ENCODE measurements at places on chromosomes 6 and 20. TPM values are rescaled to one million over a fixed set of nuclear protein-coding genes. Genes with fewer than 3 reads are reported as not detected.

The VNN1 gene
- total RNA-seq = 0.13 TPM

GRCh38 chr20:20498076-20498861 is 130.4 kb downstream of the INSM1 start:
- DNase-seq = no peak

DNA sequence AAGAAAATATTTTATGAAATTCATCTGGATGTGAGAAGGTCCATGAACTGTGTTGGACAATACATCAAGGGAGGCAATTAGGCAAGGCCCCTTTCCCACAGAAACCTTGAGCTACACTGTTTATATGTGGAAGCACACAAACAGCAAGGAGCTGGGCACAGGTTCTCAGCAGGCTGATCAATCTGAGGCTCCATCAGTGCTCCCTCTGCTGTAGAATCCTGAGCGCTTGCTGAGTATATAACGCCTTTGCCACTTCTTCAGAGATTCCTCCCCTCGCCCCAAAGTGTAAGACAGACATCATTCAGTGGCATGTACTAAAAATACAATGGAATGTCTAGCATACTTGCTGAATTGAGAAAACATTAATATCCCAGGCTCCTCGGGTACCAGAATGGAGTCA is 146.9 kb downstream of the PRKN start:
- DNase-seq = no peak

The DEF6 gene
- total RNA-seq = 26.0 TPM

DNA sequence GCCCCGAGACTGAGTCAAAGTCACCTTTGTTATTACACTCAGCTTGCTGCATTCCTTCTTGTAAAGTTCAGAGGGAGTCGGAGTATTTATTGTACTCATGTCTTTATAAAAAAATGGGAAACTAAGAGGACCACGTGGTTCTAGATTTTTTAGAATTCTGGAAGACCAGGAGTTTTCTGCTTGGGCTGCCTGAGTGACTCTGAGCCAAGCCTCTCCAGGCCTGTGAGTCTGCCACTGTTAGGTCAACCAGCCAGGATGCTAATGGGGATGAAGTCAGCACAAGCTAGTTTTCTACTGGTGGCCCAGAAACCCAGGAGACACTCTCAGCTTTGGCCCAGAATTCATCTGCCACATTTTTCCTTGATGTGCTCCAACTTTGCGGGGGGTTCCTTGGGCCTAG is 453.5 kb upstream of the SULF2 start:
- DNase-seq = no peak

The CST2 gene
- total RNA-seq = not detected

GRCh38 chr6:43798688-43799444 is 28.9 kb downstream of the VEGFA start:
- peak; percentile 78 for DNase-seq

DNA sequence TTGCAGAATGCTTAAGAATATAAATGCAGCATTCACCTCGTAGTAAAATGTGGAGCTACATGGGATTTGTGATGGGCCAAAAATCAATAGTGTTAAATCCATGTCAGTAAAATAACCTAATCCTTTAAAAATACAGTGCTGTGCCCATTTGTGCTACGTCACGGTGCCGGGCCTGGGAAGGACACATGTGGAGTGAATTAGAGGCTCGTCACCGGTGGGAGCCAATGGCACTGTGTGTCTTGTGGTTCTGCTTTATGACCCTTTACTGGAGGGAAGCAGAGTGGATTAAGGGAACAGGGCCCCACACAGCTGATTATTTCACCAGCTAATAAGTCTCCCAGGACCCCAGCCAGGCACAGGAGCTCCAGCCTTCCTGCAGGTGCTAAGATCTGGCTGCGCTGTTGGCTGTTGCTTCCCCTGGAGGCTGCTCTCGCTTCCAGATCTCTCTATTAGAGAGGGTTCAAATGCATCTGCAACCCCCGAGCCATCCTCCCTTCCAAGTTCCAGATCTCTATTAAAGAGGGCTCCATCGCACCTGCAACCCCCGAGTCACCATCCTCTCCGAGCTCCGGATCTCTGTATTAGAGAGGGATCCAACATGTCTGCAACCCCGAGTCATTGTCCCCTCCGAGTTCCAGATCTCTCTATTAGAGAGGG is 405.8 kb downstream of the CDH4 start:
- no peak for DNase-seq

The LEMD2 gene
- total RNA-seq = 62.6 TPM

DNA sequence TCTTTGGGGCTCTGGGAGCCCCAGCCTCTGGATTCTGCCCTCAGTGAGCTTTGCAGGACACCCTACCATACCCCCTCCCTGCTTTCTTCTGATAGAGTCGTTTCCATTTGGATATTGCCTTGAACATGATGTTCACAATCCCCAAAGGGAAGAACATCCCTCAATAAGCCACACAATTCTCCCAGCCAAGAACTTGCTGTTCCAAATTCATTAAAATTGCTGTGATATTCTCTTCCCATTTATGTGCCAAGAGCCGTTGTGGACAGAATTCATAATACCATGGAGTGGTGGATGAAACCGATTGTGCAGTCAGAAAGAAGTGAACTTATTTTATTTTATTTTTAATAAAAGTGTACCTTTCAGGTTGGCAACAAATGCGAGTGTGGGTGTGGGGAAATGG is 95.8 kb downstream of the DHX35 start:
- no peak for DNase-seq

DNA sequence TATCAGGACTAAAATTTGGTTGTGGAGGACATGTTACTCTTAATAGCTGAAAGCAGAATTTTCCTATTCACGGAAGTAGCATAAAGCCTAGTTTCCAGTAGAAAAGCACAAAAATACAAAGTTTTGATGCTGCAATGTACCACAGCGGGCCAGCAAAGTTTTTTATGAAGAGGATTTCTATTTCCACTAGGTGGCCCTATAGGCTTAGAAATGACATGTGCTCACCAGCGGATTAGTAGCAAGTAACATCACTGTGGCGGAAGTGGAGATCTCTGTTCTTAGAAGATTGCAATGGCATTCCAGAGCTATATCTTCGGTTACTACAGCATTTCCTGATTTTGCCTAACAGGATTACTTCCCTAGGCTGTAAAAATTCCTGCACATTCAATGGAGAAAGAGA is 1219.0 kb upstream of the EYS start:
- DNase-seq = no peak

DNA sequence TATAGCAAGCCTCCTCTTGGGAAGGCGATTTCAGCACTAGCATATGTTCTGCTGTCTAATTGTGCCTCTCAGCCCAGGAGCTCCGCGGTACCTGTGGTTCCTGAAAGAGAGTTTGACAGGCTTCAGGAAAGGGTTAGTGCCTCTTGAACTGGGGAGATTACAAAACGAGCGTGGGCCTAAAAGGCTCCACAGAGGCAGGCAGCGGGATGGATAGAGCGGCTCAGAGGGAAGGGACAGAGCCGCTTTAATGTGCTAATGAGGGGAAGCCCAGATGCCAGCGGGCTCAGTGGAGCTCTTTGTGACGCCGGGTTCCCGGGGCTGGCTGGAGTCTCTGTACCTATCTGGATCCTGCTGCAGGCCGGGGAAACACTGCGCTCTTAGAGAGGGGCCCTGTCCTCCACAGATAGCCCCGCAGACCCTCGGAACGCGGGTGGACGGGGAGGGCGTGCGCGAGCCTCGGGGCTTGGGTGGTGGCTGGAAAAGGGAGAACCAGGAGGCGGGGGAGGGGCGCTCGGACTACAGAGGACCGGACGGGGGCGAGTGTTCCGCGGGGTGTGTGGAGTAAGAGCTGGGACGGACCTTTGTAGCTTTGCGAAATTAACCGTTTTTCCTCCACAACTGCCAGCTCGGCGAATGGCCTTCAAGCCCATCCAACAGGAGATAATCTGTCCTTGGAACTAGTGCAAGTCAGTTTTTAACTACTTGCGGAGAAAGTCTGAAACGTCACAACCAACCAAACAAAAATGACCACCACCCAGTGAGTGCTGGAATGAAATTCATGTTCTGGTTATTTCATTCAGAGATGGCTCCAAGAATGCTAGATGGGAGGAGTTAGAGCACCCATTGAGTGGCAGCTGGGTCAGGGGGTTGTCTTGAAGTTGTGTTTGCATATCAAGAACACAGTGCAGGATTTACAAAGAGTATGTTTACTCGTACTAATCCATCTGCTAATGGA is 13.0 kb downstream of the SLC35F1 start:
- DNase-seq = no peak

- DNase-seq = no peak
Observed at GRCh38 chr6:20575704-20576451, 41.6 kb downstream of the CDKAL1 start.

The TFAP2C gene
- total RNA-seq = 2.9 TPM

DNA sequence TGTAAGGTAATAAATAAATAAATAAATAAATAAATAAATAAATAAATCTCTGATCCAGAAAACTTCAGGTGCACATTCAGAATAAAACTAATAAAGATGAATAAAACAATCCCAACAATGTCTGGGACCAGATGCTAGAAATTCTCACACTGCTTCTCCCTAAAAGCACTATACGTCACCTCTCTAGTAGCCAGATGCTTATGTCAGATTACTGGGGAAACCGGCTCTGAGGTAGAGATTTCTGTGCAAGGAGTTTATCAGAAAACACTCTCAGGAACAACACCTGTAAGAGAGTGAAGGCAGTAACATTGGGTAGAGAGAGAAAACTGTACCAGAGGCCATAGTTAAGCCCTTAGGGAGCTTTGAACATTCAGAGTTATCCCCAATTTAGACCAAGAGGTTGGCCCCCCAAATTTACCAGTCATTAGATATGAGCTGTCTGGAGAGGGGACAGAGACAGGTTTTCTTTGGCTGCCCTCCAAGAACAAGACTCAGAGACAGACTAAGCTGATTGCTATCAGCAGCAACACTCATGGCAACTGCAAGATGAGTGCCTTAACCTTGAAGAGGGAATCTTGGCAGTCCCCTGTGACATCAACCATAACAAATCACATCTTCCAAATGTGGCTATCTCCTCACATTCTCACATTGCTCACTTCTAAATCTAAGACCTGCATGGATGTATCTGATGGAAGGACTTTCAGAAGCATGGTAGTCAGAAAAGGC is 151.2 kb upstream of the BMP5 start:
- DNase-seq = no peak

- DNase-seq = no peak
Observed at GRCh38 chr6:122484760-122485159, 13.2 kb upstream of the SERINC1 start.

DNA sequence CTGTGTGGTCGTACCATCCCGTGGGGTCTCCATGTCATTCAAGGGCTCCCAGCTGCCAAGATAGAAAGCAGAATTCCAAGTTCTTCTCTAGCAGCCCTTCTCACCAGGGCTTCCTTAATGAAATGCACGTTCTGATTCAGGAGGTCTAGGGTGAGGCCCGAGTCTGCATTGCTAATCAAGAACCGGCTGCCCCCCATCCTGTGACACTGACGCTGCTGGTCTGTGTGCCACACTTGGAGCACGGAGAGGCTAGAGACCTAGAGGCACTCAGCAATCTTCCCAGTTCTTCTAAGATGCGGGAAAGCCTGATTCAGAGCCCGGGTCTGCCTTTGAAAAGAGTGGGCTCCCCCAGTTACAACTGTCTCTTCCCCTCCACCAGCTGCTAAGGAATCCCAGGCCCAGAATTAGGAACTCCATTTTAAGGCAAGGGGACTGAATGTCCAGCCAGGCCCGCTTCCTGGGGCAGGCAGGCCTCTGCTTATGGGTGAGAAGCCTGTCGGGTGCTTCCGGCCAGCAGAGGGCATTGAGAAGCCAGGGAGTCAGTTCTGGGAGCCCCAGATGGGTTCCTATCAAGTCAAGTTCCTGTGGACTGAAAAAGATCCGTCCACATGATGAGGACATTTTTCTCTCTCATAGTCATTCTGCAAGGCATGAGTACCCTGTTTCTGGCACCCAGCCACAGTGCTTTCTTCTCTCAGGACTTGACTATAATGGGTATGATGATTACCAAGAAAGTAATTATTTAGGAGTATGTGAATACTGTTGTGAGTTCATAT is 69.8 kb upstream of the RIN2 start:
- peak; percentile 90 for DNase-seq

The TRAM2 gene
- total RNA-seq = 3.2 TPM

DNA sequence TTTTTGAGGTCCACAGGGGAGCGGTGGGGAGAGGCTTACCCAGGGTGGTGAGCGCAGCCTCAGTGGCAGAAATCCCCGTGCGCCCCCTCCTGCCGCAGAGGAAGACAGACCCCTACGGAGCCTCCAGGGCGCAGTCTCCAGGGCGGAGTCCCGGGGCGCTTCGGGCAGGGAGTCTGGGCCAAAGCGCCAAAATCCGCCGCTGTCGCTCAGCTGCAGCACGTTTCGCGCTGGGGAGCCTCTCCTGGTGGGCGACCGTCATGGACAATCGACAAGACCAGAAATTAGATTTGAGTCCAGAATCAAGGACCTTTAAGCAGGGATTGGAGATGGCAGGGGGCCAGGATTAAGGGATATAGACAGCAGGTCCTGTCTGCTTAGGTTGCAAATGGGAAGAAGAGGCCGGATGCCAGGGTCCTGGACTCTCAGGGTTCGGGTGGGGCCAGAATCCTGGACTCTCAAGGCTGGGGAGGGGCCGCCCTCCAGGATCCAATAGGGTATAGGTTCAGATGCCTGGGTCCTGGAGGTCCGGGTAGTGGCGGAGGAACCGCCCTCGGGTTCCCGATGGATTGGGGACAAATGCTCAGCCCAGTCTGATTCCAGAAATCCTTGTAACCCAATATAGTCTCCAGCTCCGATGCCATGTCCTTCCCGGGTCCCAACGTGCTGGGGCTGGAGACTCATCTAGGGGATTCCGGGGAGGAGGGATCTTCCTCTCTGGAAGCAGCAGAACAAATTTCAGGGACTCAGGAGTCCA is 7.9 kb upstream of the HLA-E start:
- no peak for DNase-seq

The TRDN gene
- total RNA-seq = not detected

The OR2H1 gene
- total RNA-seq = not detected

DNA sequence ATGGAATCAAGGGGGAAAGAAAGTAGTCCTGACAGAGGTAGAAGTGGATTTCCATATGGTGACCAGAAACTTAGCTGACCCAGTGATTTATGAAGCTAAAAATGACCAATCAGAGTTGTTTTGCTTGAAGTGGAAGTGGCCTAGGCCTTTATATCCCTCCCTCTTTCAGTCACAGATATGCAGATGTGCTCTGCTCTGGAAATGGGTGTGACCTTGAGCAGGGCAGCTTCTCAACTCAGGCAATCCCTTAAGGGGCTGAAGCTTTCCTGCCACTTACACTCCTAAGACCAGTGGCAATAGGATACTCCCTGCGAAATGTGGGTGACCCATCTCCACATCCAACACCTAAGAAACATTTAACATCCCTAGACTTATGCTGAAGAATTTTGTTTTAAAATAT is 256.6 kb downstream of the EYS start:
- DNase-seq = no peak

- no peak for DNase-seq
Observed at GRCh38 chr6:71258078-71258866, 30.3 kb upstream of the OGFRL1 start.

DNA sequence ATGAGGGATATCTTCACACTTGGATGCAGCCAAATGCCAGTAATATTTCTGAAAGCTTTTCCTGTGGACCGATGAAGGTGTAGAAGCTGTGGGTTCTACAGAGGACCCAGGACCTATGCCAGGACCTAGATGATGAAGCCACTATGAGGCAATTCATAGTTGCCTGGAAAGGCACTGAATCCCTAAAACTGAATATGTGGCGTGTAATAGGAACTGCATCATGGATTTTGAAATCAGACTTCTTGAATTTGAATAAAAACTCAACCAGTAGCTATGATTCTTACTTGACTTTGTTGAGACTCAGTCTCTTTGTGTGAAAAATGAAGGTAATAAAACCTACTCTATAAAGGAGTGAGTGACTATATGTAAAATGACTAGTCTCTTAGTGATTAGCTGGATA is 89.9 kb upstream of the SGK1 start:
- DNase-seq = no peak
